Heart left ventricle (tissue), 16 donors: ENCODE measurements at places on chromosomes 5 and 9. TPM values are rescaled to one million over a fixed set of nuclear protein-coding genes. Genes with fewer than 3 reads are reported as not detected.

DNA sequence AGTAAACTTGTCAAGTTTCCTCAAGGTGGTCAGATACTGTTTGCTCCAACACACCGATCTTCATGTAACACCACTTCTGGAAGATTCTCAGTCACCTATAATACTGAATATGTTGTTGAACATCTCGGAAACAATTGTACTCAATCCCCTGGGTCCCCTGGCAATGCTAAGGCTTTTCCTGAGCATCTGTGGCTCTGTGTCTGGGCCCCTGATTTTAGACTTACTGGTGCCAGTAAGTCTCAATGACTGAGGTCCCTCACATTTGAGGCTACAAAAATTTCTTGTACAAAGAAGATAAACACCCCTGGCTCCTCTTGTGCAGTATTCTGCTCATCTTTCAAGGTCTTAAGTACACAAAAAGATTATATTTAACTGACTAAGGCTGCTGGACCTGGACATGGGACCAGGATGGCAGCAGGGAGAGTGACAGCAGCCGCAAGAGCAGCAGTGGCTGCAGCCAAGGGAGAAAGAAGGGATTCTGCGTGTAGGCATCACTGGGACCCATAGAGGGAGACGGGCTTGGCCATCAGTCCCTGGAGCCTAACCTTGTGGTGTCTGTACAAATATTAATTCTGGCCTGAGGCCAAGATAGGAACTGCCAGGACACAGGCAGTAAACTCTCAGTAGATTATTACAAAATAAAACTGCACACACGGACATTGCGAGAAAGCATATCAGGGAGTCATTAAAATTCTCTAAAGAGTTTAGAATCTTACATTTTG lies 49.0 kb upstream of the TNPO1 start:
- no peak for DNase-seq

GRCh38 chr5:116575326-116576052 lies 866 bp upstream of the SEMA6A start:
- DNase-seq, result no peak

The OLFM1 gene
- total RNA-seq, result 11.8 TPM

DNA sequence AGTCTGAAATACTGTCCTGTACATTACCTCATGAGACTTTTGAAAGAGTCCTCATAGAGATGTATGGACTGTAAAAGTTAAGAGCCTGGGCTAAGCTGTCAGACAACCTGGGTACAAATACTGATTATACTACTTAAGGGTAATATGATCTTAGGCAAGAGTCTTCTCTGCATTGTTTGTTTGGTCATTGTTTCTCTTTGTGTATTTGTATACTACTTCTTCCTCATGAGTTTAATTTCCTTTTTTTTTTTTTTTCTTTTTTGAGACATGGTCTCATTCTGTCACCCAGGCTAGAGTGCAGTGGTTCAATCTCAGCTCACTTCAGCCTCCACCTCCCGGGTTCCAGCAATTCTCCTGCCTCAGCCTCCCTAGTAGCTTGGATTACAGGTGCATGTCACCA lies 2.6 kb upstream of the PFDN1 start:
- DNase-seq, result no peak

GRCh38 chr5:136040746-136041415 lies 12.1 kb downstream of the TGFBI start:
- DNase-seq, result no peak

- no peak for DNase-seq
Measured at GRCh38 chr5:109354761-109355160, 55.0 kb downstream of the PJA2 start.

The FAM221B gene
- not detected for total RNA-seq
